ENCODE measurements at places on chromosomes 1 and 21.
A peak's percentile ranks its signal among the peaks of the same experiment; 100 is the strongest.

- DNase-seq = no peak
These were observed 29.6 kb downstream of the NVL start for GRCh38 chr1:224300346-224300745.

DNA sequence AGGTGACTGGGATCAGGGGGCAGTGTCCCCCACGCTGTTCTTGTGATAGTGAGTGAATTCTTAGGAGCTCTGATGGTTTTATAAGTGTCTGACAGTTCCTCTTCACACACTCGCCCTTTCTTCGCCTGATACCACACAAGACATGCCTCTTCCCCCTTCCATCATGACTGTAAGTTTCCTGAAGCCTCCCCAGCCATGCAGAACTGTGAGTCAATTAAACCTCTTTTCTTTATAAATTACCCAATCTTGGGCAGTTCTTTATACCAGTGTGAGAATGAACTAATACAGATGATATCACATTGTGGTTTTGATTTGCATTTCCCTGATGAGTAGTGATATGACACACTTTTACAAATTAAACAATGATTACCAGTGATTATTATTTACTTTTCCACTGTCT, 229.9 kb downstream of the AKT3 start:
- no peak for DNase-seq

- no peak for DNase-seq
These were observed 48.5 kb upstream of the OSBPL9 start for GRCh38 chr1:51568231-51568935.

GRCh38 chr21:15003463-15004135, 61.2 kb downstream of the NRIP1 start:
- DNase-seq = no peak

- DNase-seq = no peak
These were observed 122.7 kb downstream of the FASLG start for GRCh38 chr1:172781513-172782140.

GRCh38 chr1:230701895-230702768, 11.8 kb downstream of the AGT start:
- peak; percentile 47 for DNase-seq

DNA sequence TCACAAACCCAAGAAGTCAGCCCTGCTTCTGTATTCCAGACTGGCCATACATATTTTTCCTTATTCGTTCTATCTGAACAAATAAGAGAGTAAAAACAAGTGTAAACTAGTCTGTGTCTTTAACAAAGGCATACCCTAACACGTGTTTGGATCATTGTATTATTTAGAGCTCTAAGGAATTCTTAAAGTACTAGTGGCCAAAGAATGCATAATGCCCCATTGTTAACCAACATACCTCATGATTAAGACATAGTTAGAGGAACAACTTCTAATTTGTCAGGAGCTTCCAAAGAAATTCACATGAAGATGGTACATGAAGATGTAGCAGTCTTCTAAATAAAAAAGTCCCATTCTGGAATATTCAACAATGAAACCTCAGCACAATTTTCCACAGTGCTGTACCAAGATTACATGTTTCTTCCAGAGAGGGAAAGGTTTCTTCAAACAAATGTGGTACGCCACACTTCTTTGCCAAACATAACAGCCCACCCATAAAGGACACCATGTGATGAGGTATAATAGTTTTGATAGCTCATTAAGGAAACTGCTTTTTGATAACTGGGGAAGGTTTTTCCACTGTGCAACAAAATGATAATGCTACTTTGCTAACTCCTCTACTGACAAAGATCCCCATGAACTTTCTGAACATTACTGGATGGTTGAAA, 5.0 kb downstream of the PALMD start:
- DNase-seq = no peak

DNA sequence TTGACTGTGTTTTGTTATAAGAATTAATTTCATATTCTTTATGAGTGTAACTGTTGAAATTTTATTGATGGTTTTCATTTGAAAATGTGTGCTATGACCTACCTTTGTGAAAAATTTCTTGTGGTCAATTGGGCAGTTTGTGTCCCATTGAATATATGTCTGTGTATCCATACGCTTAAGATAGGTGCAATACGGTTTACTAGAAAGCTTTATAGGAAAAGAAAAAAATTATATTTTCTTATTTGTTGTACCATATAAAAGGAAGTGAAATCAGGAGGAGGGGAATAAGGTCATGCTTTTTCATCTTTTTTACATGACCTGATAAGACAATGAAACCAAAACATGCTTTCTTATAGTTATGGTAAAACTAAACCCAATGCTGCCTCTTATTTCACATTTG, 807.7 kb downstream of the USP25 start:
- DNase-seq = no peak

GRCh38 chr1:2019172-2019543, at the start of gene GABRD:
GABRD (plus strand) TSS chr1:2019345; CDS start chr1:2019424, 79 bp downstream.
- no peak for DNase-seq

GRCh38 chr1:231731268-231731667, 104.7 kb downstream of the DISC1 start:
- DNase-seq = no peak

DNA sequence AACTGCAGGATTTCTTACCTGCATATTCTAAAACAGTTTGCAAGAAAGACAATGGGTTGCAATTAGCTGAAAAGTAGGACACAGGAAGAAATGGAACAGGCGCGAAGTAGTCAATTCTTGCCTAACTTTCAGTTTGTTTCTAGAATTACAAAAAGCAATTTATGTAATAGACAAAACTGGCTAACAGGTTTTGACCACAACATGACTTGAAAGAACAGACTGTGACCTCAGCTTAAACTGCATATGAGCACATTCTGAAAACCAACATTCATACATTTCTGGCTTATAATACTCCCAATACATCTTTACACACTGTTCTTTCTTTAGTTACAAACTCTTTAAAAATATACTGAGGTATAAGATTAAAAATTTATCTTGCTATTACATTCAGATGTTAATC, 405.9 kb upstream of the B3GALT2 start:
- DNase-seq = no peak

DNA sequence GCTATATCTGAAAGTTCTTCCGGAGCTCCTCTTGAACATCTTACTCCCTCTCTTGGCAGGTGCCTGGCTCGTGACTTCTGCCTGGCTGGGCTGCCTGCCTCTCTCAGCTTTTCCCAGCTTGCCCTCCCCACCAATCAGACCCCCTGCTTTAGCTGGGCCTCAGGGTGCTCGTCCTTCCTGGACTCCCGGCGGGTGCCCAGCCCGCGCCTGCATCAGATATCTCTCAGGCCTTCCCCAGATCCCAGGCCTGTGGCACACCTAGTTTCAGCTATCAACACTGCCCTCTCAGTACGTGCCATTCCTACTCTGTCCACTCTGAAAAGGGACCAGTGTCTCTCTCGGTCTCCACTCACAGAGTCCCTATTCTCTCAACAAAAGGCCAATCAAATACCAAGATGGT, 96.5 kb upstream of the CLDN14 start:
- no peak for DNase-seq

GRCh38 chr1:14598498-14599182, at the start of gene KAZN:
KAZN (plus strand) TSS chr1:14598685.
- no peak for DNase-seq

- no peak for DNase-seq
These were observed 80.4 kb downstream of the KIF26B start for GRCh38 chr1:245235156-245235555.

GRCh38 chr1:169484683-169485430, 887 bp downstream of the SLC19A2 start:
- peak; percentile 24 for DNase-seq

Data from HuH-7.5 (cell line).